ENCODE measurements at places on chromosomes 11 and 22. TPM values are rescaled to one million over a fixed set of nuclear protein-coding genes. Genes with fewer than 3 reads are reported as not detected.

HPX gene
- total RNA-seq, result not detected

BAIAP2L2 gene
- total RNA-seq, result 0.39 TPM

RAG2 gene
- total RNA-seq, result not detected

CHEK2 gene
- total RNA-seq, result 11.2 TPM

MIAT gene
- total RNA-seq, result 5.1 TPM

MUC5AC gene
- total RNA-seq, result not detected

- peak overlapping the region; percentile 70 for H3K4me3 ChIP-seq
- peaks cover 69% of the 10 kb centered on the region for H3K36me3 ChIP-seq
- DNase-seq, result peak; percentile 61
- peaks cover 71% of the 10 kb centered on the region for H3K4me1 ChIP-seq
- H3K27me3 ChIP-seq, result no peaks in the 10 kb centered on the region
These were observed 4.6 kb downstream of the MYH9 start for GRCh38 chr22:36383110-36383581.

DNA sequence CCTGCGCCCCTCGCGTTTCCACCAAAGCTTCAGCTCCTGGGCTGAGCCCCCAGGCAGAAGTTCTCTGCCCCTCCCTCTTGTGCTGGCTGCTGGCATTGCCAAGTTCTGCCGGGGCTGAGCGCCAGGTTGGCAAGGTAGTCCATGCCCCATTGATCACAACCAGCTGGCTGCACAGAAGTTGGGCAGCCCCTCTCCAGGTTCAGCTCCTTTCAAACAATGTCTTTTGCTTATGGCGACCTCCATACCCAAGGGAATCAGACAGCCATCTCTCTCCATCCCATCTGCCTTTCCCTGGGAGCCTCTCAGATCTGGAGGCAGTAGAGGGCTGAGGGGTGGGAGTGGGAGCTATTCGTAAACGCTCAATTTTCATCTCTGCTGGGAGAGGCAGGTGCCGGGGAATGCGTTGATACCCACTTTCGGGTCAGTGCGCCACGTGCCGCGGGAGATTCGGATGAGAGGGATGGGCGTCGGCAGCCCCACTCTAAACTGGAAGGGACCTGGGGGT lies 1.5 kb downstream of the ADAMTS8 start:
- peak overlapping the region; percentile 25 for H3K4me3 ChIP-seq
- H3K4me1 ChIP-seq, result peaks cover 5% of the 10 kb centered on the region
- peaks cover 2% of the 10 kb centered on the region for H3K36me3 ChIP-seq
- H3K27me3 ChIP-seq, result peaks cover 63% of the 10 kb centered on the region
- no peak for DNase-seq

DNA sequence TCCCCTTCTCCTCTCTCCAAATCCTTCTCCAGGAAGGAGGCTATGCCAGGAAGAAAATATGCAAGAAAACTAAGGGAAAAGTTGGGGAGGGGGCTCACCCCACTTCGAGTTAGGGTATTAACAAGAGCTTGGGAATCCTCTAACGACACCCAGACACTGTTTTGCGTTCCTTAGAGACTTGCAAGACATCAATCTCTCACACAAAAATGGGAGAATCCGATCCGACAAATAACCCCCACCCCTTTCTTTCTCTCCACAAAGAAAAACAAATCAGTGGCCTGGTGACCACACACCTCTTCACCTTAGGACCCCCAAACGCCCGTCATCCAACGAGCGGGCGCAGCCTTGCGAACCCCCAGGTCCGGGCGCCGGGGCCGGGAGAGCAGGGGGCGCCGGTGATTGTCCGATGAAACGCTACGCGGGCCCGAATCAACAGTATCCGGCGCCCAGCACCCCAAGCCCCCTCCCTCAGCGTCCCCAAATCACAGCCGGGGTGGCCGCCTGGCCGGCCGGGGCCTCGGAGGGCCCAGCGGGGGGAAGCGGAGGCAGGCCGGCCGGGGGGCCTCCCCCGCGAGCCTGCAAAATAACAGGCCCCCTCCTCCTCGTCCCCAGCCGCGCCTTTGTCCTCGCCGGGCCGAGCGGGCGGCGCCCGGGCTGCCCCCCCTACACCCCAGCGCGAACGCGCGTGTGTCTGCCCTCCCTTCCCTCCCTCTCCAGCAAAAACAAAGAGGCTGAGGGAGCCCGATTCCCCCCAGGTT lies 690 bp downstream of the CSNK1E start:
- peaks cover 9% of the 10 kb centered on the region for H3K36me3 ChIP-seq
- peaks cover 46% of the 10 kb centered on the region for H3K4me1 ChIP-seq
- H3K27ac ChIP-seq, result peak overlapping the region; percentile 86
- no peaks in the 10 kb centered on the region for H3K27me3 ChIP-seq
- peak overlapping the region; percentile 85 for H3K4me3 ChIP-seq

GRCh38 chr11:77136074-77136473 lies 8.0 kb downstream of the MYO7A start:
- no peaks in the 10 kb centered on the region for H3K36me3 ChIP-seq
- peaks cover 18% of the 10 kb centered on the region for H3K27me3 ChIP-seq
- H3K4me1 ChIP-seq, result peaks cover 2% of the 10 kb centered on the region

- peaks cover 4% of the 10 kb centered on the region for H3K27me3 ChIP-seq
- no peaks in the 10 kb centered on the region for H3K36me3 ChIP-seq
- DNase-seq, result no peak
- H3K27ac ChIP-seq, result no peak overlapping the region
These were observed 56.0 kb downstream of the COMMD9 start for GRCh38 chr11:36233204-36233603.

DNA sequence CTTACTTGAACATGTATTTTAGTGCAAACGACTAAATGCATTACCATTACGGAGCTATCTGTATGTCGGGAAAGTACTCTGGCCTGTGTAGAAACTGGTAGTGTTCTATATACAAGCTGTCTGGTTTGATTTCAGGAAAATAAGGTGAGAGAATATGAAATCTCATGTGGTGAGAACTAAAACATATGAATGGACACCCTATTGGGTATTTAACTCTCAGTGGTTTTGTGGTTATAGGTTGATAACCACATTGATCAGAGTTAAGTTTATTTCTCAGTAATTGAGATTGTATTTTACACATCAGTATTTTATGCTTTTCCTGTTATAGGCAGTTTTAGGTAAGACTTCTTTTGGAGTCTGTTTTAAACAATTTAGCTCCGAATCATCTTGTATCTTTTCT lies 10.4 kb downstream of the ANO5 start:
- no peak overlapping the region for H3K4me3 ChIP-seq
- H3K27ac ChIP-seq, result no peak overlapping the region
- no peak for DNase-seq
- H3K36me3 ChIP-seq, result no peaks in the 10 kb centered on the region

- no peaks in the 10 kb centered on the region for H3K4me1 ChIP-seq
- peaks cover 5% of the 10 kb centered on the region for H3K27me3 ChIP-seq
- no peak for DNase-seq
- no peaks in the 10 kb centered on the region for H3K36me3 ChIP-seq
- no peak overlapping the region for H3K4me3 ChIP-seq
- no peak overlapping the region for H3K27ac ChIP-seq
These were observed 24.3 kb downstream of the GLYATL1 start for GRCh38 chr11:58963551-58964104.

GRCh38 chr11:10735481-10736475 lies 15.3 kb upstream of the CTR9 start:
- peak; percentile 90 for DNase-seq
- H3K4me3 ChIP-seq, result peak overlapping the region; percentile 47
- no peak overlapping the region for H3K27ac ChIP-seq
- peaks cover 8% of the 10 kb centered on the region for H3K27me3 ChIP-seq
- no peaks in the 10 kb centered on the region for H3K36me3 ChIP-seq

- H3K4me3 ChIP-seq, result no peak overlapping the region
- no peaks in the 10 kb centered on the region for H3K4me1 ChIP-seq
- no peak for DNase-seq
- no peak overlapping the region for H3K27ac ChIP-seq
- H3K27me3 ChIP-seq, result peaks cover 4% of the 10 kb centered on the region
These were observed 110.3 kb upstream of the TMEM45B start for GRCh38 chr11:129705341-129705740.

DNA sequence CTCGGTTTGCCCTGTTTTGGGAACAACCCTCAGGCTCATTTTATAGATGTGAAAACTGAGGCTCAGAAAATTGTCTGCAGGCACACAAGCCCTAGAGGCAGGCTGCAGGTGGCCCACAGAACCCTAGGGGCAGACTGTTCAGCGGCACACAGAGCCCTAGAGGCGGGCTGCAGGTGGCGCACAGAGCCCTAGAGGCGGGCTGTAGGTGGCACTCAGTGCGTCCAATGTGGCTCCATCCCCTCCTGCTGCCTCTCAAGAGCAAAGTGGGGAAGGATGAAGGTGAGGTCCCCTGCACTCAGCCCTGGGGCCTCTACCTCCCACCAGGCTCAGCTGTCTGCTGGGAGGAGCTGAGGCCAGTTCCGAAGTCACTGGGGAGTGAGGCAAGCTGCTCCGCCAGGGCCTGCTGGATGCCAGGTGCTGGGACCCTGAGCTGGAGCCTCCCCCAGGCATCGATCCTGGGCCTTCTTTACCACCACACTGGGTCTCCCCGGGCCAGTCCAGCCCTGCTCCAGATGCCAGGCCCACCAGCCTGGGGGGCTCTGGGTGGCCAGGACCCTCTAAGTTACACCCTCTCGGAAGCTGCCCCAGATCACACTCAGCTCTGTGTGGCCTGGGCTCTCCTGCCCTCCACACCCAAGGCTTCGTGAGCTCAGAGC lies 2.3 kb downstream of the ACY3 start:
- H3K27ac ChIP-seq, result peak overlapping the region; percentile 42
- peak; percentile 65 for DNase-seq
- H3K36me3 ChIP-seq, result no peaks in the 10 kb centered on the region
- no peaks in the 10 kb centered on the region for H3K27me3 ChIP-seq
- peaks cover 39% of the 10 kb centered on the region for H3K4me1 ChIP-seq

DNA sequence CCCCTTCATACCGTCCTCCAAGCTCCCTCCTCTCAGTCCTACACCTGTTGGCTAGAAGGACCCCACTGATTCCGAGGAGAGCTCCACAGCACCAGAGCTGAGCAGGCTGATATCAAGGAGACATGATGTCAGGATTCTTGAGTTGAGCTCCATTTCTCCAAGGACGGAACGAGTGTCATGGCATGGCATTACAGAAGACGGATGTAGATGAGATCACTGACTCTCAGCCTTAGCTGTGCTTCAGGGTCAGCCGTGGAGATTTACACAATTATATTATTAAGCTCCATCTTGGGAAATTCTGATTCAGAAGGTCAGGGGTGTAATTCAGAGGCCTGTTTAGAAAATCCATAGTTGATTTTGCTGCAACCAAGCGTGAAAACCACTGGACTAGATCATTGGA lies 428.9 kb upstream of the B3GAT1 start:
- peaks cover 34% of the 10 kb centered on the region for H3K27me3 ChIP-seq
- H3K36me3 ChIP-seq, result no peaks in the 10 kb centered on the region
- no peak for DNase-seq
- no peak overlapping the region for H3K4me3 ChIP-seq

- peaks cover 8% of the 10 kb centered on the region for H3K4me1 ChIP-seq
- H3K27me3 ChIP-seq, result peaks cover 9% of the 10 kb centered on the region
- no peak for DNase-seq
- no peaks in the 10 kb centered on the region for H3K36me3 ChIP-seq
These were observed 4.9 kb upstream of the PPARA start for GRCh38 chr22:46145361-46145851.

DNA sequence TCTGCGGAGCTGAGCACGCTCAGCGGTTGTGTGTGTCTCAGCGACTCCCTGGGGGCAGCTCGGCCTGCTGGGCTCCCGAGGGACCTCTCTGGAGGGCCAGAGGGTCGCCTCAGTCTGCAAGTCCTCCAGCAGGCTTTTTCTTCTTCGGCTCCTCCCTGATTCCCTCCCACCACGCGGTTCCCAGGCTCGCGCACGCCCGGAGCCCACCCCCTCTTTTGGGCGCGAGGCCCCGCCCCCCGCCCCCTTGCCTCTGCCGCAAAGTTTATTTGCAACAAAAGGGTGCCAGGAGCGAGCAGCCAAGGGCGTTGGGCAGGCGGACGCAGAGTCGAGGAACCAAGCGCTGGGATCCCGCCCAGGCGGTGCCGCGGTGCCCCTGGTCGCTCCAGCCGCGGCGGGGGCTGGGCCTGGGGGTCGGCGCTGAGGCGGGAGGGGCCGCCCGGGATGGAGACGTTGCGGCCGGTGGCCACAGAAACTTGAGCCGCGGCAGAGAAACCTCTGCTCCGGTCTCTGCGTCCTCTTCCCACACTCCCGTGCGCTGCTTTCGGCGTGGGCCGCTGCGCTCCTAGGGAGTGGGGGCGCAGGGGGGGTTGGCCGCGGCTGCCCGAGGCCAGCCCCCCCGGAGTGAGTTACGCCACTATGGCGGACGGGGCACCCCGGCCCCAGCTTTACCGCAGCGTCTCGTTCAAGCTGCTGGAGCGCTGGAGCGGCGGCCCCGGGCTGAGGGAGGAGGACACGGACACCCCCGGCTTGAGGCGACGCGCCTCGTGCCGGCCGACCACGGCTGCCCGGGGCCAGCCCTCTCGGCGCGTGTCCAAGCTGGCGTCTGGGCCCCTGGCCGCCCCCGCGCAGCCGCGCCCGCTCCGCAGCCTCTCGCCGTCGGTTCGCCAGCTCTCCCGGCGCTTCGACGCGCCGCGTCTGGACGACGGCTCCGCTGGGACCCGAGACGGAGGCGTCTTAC lies at the start of gene ARHGEF17:
Gene ARHGEF17 (plus strand): TSS at position 274 of the 958 bp plus-strand sequence. CDS start 363 bp downstream, at position 637.
- H3K4me1 ChIP-seq, result peaks cover 10% of the 10 kb centered on the region
- peaks cover 37% of the 10 kb centered on the region for H3K27me3 ChIP-seq
- H3K27ac ChIP-seq, result no peak within 1 kb of the TSS
- peak; percentile 40 for DNase-seq
- no peaks in the 10 kb centered on the region for H3K36me3 ChIP-seq

DNA sequence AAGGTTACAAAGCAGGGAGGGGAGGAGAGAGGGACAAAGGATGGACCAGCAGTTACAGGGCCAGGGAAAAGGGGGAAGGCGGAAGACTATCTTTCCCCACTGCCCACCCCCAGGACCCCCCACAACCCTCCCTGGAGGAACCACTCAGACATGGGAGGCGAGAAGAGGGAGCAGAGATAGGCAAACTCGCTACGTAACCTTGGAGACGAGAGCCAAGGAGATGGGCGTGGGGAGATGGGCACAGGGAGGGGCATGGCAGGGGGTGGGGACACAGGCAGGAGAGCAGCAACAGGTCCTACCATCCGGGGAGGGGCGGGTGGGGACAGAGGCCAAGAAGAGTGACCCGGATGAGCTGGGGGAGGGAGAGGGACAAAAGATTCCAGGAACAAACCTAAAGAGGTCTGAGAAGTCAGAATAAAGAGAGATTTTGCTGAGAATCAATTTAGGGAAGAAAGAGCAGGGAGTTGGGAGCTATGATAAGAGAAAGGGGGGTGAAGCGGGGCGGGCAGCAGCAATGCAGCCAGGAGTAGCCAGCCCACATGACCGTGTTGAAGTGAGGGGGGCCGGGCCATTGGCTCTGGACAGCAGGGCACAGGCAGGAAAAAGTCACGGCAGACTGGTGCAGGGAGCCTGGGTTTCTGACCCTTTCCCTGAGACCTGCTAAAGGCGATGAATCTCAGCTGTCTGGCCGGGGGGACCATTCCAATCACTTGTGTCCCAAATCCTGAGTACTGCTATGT lies 128.4 kb downstream of the BUD13 start:
- H3K27me3 ChIP-seq, result peaks cover 4% of the 10 kb centered on the region
- DNase-seq, result no peak
- no peak overlapping the region for H3K4me3 ChIP-seq
- no peaks in the 10 kb centered on the region for H3K36me3 ChIP-seq

- H3K27me3 ChIP-seq, result no peaks in the 10 kb centered on the region
- no peak overlapping the region for H3K27ac ChIP-seq
- no peak for DNase-seq
- no peaks in the 10 kb centered on the region for H3K4me1 ChIP-seq
These were observed 195.9 kb downstream of the SPON1 start for GRCh38 chr11:14158393-14158792.
